ENCODE measurements at places on chromosomes 4 and X. TPM values are rescaled to one million over a fixed set of nuclear protein-coding genes. Genes with fewer than 3 reads are reported as not detected.

WDR17 gene
- polyA plus RNA-seq: 0.20 TPM

ADH6 gene
- polyA plus RNA-seq: not detected

BRS3 gene
- polyA plus RNA-seq: not detected

ARSJ gene
- 1.4 TPM for polyA plus RNA-seq

CCNQ gene
- polyA plus RNA-seq: 20.1 TPM

SOX3 gene
- not detected for polyA plus RNA-seq

GAGE1 gene
- polyA plus RNA-seq: not detected

PNMA6F gene
- polyA plus RNA-seq: not detected

CLTRN gene
- polyA plus RNA-seq: 0.49 TPM

DACH2 gene
- 0.04 TPM for polyA plus RNA-seq

RNF212 gene
- 1.2 TPM for polyA plus RNA-seq

MPP1 gene
- polyA plus RNA-seq: 6.4 TPM

LIN54 gene
- 5.9 TPM for polyA plus RNA-seq

TXK gene
- 2.3 TPM for polyA plus RNA-seq

TMEM271 gene
- polyA plus RNA-seq: 0.08 TPM

AADAT gene
- polyA plus RNA-seq: 1.8 TPM
